ENCODE measurements at places on chromosomes 4 and X. TPM values are rescaled to one million over a fixed set of nuclear protein-coding genes. Genes with fewer than 3 reads are reported as not detected.

Gene PCDH7
- not detected for total RNA-seq

Gene SPANXB1
- total RNA-seq: not detected

GRCh38 chrX:53435997-53436396 lies 1.8 kb upstream of the HSD17B10 start:
- DNase-seq: peak; percentile 75

DNA sequence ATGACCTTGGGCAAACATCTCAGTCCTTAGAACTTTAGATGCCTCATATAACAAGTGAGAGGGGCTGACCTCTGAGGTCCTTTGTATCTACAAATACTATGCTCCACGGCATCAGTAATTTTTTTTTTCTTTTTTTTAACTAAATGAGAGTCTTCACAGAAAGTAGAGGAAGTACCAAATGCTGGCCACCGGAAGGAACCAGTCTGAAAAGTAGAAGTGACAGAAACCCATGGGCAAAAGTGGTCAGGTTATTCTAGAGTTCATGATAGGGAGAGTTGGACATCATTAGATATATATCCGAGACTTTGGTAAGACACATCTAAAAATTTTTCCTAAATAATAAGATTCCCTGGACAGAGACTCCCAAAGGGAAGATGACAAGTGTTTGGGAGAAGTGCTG lies 53.7 kb downstream of the COQ2 start:
- DNase-seq: no peak

- no peak for DNase-seq
Observed at GRCh38 chr4:17526695-17527477, 11.9 kb downstream of the CLRN2 start.

- no peak for DNase-seq
Observed at GRCh38 chr4:177680308-177680707, 238.1 kb upstream of the AGA start.

DNA sequence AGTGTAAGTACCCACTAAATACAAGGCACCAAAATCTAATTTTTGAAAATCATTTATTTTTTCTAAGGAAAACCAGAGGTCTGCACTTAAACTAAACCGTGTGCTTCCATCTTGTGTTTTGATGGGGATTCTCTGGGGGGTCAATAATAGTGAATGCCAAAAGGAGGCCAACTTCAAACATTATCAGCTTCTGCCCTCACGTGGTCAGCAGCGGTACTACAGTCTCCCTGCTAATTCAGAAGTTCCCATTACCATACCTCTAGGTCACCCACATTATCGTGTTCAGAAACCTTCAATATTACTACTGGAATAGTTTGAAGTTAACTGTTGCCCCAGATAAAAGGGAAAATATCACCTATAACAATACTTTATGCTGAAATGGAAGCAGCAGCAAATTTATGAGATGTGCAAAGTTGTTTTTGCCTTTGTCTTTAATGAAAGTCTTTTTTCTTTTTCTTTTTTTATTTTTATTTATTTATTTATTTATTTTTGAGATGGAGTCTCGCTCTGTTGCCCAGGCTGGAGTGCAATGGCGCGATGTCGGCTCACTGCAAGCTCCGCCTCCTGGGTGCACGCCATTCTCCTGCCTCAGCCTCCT lies 17.3 kb downstream of the CTPS2 start:
- DNase-seq: no peak

GRCh38 chrX:7714351-7714750 lies 128.6 kb upstream of the VCX start:
- DNase-seq: no peak
